Liver (tissue), 10 donors: ENCODE measurements at places on chromosomes 6 and 20. TPM values are rescaled to one million over a fixed set of nuclear protein-coding genes. Genes with fewer than 3 reads are reported as not detected.

GRCh38 chr6:157060440-157060952, 262.8 kb downstream of the TMEM242 start:
- no peaks in the 10 kb centered on the region for H3K27me3 ChIP-seq

- H3K4me3 ChIP-seq = no peak overlapping the region
- DNase-seq = no peak
- H3K27me3 ChIP-seq = no peaks in the 10 kb centered on the region
- H3K27ac ChIP-seq = no peak overlapping the region
Observed at GRCh38 chr6:22036275-22036674, 260.6 kb downstream of the PRL start.

GRCh38 chr6:148401571-148401970, 58.9 kb downstream of the SASH1 start:
- no peaks in the 10 kb centered on the region for H3K4me1 ChIP-seq
- no peak overlapping the region for H3K27ac ChIP-seq
- no peak overlapping the region for H3K4me3 ChIP-seq
- no peaks in the 10 kb centered on the region for H3K36me3 ChIP-seq

DNA sequence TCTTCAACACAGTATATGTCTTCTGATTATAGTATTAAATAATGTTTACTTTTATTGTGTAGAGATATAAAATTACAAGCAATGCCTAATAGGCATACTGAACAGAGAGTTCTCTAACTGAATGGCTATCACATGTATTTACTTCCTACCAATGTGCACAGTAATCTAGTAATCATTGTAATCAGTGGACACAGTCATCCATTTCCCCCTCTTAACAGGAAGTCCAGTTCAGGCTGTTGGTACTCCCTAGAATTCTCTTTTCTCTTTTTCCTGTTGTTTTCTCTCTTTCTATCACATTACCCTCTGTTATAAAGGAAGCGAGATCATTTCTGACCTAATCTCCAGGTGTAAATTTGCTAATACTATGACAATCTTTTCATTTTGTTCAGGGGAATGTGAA, 172.5 kb downstream of the HTR1B start:
- no peaks in the 10 kb centered on the region for H3K36me3 ChIP-seq
- H3K27me3 ChIP-seq = no peaks in the 10 kb centered on the region
- DNase-seq = no peak
- H3K4me1 ChIP-seq = no peaks in the 10 kb centered on the region

OR2H1 gene
- not detected for polyA plus RNA-seq
